ENCODE measurements at places on chromosomes 16 and 17. TPM values are rescaled to one million over a fixed set of nuclear protein-coding genes. Genes with fewer than 3 reads are reported as not detected.

The KRTAP2-4 gene
- total RNA-seq = not detected

The MMP25 gene
- 0.35 TPM for total RNA-seq

The KRT33A gene
- total RNA-seq = not detected

The KRT20 gene
- total RNA-seq = not detected

The FOXC2 gene
- total RNA-seq = not detected

The AATK gene
- 0.18 TPM for total RNA-seq

The ARL5C gene
- not detected for total RNA-seq

The MRPL27 gene
- total RNA-seq = 123 TPM

The KRT12 gene
- not detected for total RNA-seq

The MARCHF10 gene
- not detected for total RNA-seq

The RAP1GAP2 gene
- total RNA-seq = 28.2 TPM

The ARHGAP44 gene
- 2.8 TPM for total RNA-seq

The GNG13 gene
- total RNA-seq = not detected

The CCL16 gene
- total RNA-seq = not detected

Data from foreskin keratinocyte (primary cell).